ENCODE measurements at places on chromosomes 6 and 20. TPM values are rescaled to one million over a fixed set of nuclear protein-coding genes. Genes with fewer than 3 reads are reported as not detected.

The CSNK2A1 gene
- 107 TPM for polyA plus RNA-seq

The PXMP4 gene
- polyA plus RNA-seq, result 9.1 TPM

The PARD6B gene
- polyA plus RNA-seq, result 0.38 TPM

The GUCA1A gene
- polyA plus RNA-seq, result not detected

The DCDC2 gene
- 0.06 TPM for polyA plus RNA-seq

The RIPPLY2 gene
- polyA plus RNA-seq, result not detected

The ERVFRD-1 gene
- polyA plus RNA-seq, result 0.15 TPM

The SPAG4 gene
- polyA plus RNA-seq, result 1.9 TPM

The DYNLT2 gene
- 2.9 TPM for polyA plus RNA-seq

The SGK2 gene
- polyA plus RNA-seq, result 1.7 TPM

The CDH22 gene
- 0.18 TPM for polyA plus RNA-seq

The EDN1 gene
- 2.2 TPM for polyA plus RNA-seq

The RTEL1 gene
- polyA plus RNA-seq, result 11.0 TPM

The FBXO5 gene
- 12.3 TPM for polyA plus RNA-seq

The BANF2 gene
- polyA plus RNA-seq, result not detected

The FOXP4 gene
- 15.1 TPM for polyA plus RNA-seq

The MYCT1 gene
- polyA plus RNA-seq, result 18.0 TPM

The NKAIN2 gene
- 6.4 TPM for polyA plus RNA-seq

The EYA4 gene
- polyA plus RNA-seq, result 23.4 TPM

The C2 gene
- 3.0 TPM for polyA plus RNA-seq

The SNX21 gene
- 24.3 TPM for polyA plus RNA-seq

The TGM3 gene
- 0.25 TPM for polyA plus RNA-seq

The HACE1 gene
- 9.9 TPM for polyA plus RNA-seq

The ZBTB46 gene
- 18.1 TPM for polyA plus RNA-seq

The TLDC2 gene
- polyA plus RNA-seq, result 0.40 TPM

The GSTA3 gene
- not detected for polyA plus RNA-seq

The RIMS4 gene
- 7.6 TPM for polyA plus RNA-seq

The THBD gene
- 4.8 TPM for polyA plus RNA-seq

The FERMT1 gene
- 0.18 TPM for polyA plus RNA-seq

The TRIM40 gene
- polyA plus RNA-seq, result not detected

The SLC4A11 gene
- 1.1 TPM for polyA plus RNA-seq

The FILIP1 gene
- 57.6 TPM for polyA plus RNA-seq

The POM121L2 gene
- not detected for polyA plus RNA-seq

The DSN1 gene
- 7.8 TPM for polyA plus RNA-seq

The RAB5IF gene
- polyA plus RNA-seq, result 40.7 TPM

The PACSIN1 gene
- 1.1 TPM for polyA plus RNA-seq

The ARMH2 gene
- polyA plus RNA-seq, result not detected

The HRH3 gene
- polyA plus RNA-seq, result 2.9 TPM

The MUC21 gene
- polyA plus RNA-seq, result not detected

The GPLD1 gene
- 2.5 TPM for polyA plus RNA-seq

The PRKN gene
- polyA plus RNA-seq, result 4.6 TPM

The DHX35 gene
- polyA plus RNA-seq, result 8.3 TPM

The SLC52A3 gene
- polyA plus RNA-seq, result 0.24 TPM

The DBNDD2 gene
- 30.5 TPM for polyA plus RNA-seq

The TMEM14A gene
- 14.5 TPM for polyA plus RNA-seq

The ZSCAN31 gene
- 8.5 TPM for polyA plus RNA-seq

The EPHA7 gene
- 8.1 TPM for polyA plus RNA-seq

The PLA2G7 gene
- 0.35 TPM for polyA plus RNA-seq

The BNIP5 gene
- polyA plus RNA-seq, result 0.09 TPM

The SUN5 gene
- not detected for polyA plus RNA-seq

The GSTA2 gene
- not detected for polyA plus RNA-seq

The IFT52 gene
- 23.4 TPM for polyA plus RNA-seq

The NRSN1 gene
- polyA plus RNA-seq, result not detected

The C6orf58 gene
- 0.77 TPM for polyA plus RNA-seq

The PSMB8 gene
- polyA plus RNA-seq, result 11.8 TPM

The SIRT5 gene
- polyA plus RNA-seq, result 9.4 TPM

The RIPOR2 gene
- polyA plus RNA-seq, result 29.3 TPM

The KCNB1 gene
- polyA plus RNA-seq, result 7.1 TPM

All from forelimb muscle (tissue), 1 donor.